NCI-H526 treated with DMSO at 0.1 percent for 48 hours (cell line): ENCODE measurements at places on chromosomes 12 and 14.

DNA sequence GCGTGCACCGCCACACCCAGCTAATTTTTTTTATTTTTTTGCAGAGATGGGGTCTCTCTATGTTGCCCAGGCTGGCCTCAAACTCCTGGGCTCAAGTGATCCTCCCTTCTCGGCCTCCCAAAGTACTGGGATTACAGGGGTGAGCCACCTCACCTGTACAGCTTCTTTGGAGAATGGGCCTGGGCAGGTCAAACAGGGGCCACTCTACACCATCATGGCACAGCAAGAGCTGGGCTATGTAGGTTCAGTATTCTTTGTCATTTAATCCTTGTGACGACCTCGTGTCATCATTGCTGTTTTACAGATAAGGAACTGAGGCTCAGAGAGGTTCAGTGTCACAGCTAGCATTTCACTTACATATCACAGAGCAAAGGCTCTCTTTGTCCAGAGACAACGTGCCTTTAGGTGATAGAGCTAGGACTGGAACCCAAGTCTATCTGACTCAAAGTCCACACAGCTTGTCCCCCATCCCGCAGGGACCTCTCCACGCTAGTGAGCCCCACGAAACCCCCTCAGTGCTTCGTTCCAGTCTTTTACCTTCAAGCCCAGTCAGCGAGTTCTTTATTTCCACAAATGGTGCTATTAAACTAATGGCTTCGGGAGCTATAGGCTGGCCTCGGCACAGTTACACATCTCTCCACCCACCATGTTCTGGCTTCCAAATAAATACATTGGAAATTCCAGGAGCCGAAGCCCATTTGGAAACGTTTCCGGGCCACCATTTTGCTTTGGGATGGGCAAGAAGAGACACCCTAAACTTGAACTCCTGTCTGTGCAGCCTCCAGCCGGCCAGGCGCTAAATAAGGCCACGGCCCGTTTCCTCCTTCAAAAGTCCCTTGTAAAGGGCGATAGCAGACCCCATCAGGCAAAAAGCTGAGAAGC lies 660 bp upstream of the MAP1LC3B2 start:
- no peak for DNase-seq

- no peak for DNase-seq
Measured at GRCh38 chr14:52031781-52032180, 37.1 kb downstream of the NID2 start.

DNA sequence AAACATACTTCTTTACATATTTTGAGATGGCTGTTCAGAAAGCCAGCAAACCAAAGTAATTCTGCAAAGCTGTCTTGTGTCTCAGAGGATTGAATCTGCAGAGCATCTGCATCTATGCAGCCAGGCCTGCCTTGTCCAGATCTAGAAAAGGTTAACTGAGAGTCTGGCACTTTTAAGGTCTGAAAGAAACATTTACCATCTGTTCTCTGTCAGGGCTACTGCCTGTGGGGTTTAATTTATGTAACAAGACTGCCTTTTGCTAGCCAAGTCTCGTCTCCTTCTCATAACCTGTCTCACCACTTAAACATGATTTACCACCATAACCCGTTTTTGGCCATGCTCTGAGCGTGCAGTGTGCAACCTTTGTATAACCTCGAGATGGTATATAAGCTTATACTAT lies 194.2 kb downstream of the SYT10 start:
- no peak for DNase-seq

- DNase-seq: no peak
Measured at GRCh38 chr12:117090816-117091711, 8.2 kb downstream of the TESC start.

DNA sequence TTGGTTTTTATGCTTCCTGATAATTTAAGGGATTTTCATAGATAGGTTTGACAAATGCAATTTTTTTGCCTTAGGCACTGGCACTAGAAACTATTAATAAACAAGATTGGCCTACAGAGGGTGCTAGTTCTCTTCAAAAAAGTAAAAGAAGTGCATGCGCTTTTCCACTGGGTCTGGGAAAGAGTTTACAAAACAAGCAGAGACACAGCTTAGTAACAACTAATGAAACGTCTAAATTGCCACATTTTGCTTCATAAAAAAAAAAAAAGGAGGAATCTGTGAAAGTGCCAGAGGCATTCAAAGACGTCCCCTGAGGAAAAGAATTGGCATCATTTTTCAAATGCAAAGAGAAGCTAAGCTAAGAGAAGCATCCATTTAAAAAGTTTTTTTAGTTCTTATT lies 58.3 kb upstream of the EEA1 start:
- DNase-seq: peak; percentile 71

GRCh38 chr14:50666772-50667683 lies 1.1 kb downstream of the SAV1 start:
- peak; percentile 41 for DNase-seq

- DNase-seq: no peak
Measured at GRCh38 chr14:27040552-27040951, 442.7 kb upstream of the NOVA1 start.

- peak; percentile 56 for DNase-seq
Measured at GRCh38 chr12:8032242-8033152, at the start of gene FOXJ2. TSS of gene FOXJ2 (plus strand) at chr12:8032716. CDS start at chr12:8039833, 7,117 bp downstream.

DNA sequence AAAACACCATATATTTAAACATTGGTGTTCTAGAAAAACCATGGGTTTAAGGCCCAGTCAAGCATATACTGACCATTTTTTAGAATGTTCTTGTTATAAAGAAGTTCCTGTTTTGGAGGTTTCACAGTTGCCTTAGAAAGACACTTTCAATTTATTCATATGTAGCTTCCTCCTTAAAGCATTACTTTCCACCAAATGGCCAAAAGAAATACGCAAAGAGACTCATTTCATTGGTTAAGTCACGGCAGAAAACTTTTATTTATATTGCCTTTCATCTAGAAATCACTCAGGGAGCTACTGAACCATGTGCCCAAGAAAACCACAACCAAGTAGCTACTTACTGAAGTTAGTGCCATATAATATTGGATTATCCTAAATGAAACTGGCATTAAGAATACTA lies 40.0 kb downstream of the MYBPC1 start:
- DNase-seq: no peak

DNA sequence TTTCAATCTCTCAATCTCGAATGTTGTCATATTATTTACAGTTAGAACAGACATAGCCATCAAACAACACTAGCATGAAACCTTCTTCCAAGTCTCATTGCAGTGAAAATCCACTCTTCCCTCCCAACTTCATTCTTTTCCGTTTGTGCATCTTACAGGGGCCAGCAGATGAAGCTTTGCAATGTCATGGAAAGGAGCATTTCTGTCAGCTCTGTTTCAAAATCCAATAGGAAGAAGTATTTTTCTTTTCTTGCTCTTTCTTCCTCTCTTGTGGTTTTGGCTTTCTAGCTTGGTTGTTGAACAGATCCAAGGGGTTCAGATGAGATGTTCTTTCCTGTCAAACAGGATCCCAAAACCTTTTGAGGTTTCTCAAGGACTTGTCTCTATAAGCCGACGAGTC lies 416.6 kb downstream of the AEBP2 start:
- DNase-seq: no peak

DNA sequence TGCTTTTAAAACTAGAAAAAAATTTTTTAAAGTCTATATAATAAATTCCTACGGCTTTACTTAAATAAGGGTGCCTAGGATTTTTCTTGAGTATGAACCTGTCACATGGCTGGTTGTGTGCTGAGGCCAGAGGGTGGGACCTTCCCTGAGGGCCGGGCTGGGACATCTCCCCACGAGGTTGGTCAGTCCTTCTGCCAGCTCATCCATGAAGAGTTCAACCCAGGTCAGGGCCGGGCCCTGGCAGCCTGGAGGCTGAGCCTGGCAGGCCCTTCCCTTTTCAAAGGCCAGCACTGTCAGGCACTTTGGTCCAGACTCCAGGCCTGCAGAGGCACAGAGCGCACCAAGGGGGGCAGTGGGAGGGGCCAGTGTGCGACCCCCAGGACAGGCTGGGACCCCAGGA lies 31.7 kb downstream of the TNFAIP2 start:
- no peak for DNase-seq

GRCh38 chr14:100297320-100298300 lies 8.6 kb downstream of the SLC25A29 start:
- DNase-seq: no peak

DNA sequence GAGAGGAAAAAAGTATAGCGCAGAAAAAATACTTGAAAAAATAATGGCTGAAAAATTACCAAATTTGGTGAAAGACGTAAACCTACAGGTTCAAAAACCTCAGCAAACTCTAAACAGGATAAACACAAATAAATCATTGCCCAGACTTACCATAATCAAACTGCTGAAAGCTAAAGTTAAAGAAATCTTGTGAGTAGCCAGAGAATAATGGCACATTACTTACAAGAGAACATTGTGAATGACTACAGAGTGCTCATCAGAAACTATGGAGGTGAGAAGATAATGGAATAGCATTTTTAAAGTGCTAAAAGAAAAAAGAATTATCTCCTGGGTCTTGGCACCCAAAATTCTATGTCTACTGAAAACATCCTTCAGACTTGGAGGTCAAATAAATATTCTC lies 36.0 kb downstream of the ATF1 start:
- no peak for DNase-seq

DNA sequence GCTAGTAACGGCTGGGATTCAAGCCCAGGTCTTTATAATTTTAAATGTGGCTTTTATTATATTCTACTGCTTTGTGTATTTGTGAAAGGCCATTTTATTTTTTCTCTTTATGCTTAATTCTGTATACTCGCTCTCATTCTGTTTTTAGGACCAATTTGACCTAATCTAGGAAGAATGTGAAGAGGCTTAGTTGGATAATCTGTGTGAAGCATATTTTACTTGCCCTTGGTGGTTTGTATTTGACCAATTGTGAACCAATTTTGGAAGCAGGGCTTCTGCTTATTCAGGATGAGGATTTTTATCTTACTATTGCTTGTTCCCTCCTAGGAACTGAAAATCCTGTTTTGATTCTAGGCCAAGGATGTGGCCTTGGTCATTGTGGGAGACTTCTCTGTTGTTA lies 113.1 kb downstream of the TTC6 start:
- DNase-seq: no peak

DNA sequence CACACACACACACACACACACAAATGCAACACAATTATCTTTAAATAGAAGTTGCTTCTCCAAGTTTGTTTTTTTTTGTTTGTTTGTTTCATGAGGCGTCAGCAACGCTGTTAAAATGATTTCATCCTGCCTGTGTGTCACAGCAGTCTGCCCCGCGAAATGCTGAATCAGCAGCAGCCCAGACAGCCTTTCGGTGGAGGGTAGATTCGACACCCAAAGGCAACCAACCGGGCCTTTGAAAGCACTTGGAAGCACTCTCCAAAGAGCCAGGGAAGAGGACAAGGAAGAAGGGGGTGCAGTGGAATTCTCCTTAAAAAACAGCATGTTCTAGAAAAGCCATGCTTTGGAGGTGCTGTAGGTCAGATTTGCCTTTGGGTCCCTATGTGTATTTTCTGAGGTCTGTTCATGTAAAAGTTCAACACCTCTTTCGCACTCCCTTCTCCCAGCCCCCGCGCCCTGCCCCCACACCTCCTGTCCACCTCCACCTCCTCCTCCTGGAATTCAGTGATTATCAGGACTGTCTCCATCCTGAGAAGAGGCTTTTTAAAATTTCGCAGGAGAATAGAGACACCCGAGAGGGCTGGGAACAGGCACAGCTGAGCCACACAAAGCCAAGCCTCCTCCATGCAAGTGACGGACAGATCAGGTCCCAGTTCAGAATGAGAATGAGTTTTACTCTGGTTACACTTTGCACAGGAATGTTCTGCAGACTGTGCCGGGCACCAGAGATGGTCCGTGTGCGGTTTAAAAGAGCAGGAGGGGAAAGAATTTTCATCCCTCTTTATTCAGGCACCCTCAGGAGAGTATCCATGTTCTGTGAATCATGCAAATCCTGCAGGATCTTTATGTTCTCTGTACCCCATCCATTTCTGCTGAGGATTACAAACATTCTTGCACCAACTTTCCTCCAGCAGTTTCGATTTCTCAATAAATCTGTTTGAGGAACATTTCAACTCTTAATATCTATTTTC lies 177.9 kb downstream of the ETV6 start:
- DNase-seq: no peak

GRCh38 chr12:65565601-65566560 lies 258.4 kb upstream of the HMGA2 start:
- no peak for DNase-seq

- no peak for DNase-seq
Measured at GRCh38 chr12:47415054-47415453, 290.8 kb downstream of the RPAP3 start.

DNA sequence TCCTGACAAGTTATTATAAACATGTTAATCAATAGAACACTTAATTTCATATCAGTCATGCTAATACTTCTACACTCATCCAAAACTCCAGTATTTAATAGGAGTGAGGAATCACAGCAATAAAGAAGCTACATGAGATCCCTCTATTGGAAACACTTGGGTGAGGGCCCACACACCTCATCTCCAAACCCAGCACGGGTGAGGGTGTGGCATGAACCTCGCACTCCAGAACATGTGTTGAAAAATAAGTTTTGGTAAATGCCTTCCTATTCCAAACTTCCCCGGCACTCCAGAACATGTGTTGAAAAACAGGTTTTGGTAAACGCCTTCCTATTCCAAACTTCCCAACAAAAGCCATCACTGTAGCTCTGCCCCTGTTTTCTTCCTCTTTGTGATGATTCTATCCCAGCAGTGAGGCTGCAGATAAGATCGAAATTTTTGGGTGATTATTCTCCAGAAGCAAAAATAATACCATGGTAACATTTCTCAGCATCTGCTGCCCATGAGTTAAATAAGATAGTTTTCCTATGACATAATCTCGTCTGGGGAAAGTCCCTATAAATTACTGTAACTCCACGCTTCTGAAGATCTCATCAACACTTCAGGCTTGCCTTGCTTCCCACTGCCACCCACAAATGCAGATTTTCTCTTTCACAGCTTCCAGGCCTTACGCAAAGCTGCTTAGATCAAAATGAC lies 24.4 kb upstream of the PTPRB start:
- DNase-seq: no peak

GRCh38 chr12:113130457-113131135 lies 5.0 kb downstream of the RASAL1 start:
- DNase-seq: no peak

- no peak for DNase-seq
Measured at GRCh38 chr14:76089575-76089974, 62.1 kb upstream of the GPATCH2L start.

GRCh38 chr14:55556929-55557623 lies 22.9 kb upstream of the KTN1 start:
- DNase-seq: no peak

DNA sequence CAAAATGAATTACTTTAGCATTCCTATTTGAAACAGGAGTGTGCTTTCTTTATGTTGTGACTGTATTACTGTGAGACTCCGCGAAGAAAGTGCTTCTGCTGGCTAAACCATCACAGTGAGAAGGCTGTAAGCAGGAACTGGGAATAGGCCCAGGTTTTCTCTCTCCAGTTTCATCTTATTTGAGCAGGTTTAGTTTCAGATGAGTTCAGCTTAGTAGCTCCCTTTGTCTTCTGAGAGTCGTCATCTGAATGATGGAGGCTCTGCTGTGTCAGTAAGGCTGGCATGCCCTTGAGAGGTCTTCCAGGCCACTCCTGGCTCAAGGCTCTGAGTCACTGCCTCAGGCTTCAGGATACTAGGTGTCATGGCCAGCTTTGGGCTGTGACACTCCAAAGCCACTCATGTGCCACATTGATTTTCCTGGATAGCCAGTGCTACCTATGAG lies 205.6 kb upstream of the RGS6 start:
- DNase-seq: no peak
